ENCODE measurements at places on chromosomes 13 and 19.

DNA sequence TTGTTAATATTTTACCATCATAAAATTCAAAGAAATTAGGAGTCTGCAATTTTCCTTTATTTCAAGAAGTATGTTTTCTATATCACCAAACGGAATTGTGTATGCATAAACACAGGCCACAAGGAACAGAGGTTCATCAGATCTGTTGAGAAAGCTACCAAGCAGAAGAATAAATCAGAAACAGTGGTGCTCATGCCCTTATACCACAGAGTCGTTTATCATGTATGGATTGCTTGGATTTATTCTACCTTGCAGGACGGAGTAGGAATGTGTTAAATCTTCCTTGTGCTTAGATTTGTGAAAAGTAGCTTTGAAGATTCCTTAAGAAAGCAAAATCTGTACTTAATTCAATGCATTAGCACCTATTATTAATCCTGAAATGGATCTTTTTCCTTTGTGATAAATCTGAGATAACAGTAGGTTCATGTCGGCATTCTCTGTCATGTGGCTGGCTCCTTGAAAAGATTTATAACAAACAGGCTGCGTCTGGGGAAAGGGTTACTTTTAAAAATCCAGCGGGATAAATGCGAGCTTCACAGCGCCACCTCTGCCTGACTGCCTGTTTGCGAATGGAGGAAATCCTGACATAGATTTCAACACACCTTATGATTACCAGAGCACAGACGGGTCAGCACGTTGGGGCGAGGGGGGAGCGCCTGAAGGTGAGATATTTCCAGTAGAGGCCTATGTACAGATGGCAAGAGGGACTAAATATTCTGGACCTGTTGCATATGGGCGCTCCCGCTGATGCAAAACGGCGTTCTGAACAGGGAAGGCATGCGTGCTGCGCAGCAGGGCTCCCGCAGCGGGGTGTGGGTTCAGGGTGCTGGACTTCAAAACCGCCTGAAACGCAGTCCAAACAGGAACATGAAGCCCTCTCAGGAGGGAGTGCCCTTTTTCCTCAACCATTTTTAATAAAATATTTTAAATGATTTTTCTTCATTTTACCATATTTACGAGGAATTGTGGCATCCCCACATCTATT is 445.5 kb upstream of the SGCG start:
- no peak for DNase-seq

DNA sequence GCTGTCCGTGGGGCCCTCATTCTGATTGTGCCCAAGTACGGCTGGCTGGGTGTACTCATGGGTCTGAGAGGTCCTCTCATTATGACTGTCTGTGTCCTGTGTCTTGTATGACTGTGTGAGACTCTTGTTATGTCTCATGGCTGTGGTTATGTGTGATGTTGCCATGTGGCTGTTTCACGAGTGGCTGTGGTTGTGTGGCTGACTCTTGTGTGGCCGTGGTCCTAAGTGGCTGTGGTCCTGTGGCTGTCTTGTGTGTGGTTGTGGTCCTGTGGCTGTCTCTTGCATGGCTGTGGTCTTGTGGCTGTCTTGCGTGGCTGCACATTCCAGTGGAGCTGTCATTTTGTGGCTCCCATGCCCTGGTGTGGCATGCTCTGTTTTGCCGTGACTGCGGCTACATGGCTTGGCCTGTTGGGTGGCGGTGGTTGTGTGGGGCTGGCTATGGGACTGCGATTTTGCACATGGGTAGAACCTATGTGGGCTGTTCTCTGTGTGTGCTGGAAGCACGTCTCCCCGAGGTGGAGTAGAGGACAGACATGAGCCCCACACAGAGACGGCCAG is 2.5 kb downstream of the LYL1 start:
- DNase-seq = no peak

DNA sequence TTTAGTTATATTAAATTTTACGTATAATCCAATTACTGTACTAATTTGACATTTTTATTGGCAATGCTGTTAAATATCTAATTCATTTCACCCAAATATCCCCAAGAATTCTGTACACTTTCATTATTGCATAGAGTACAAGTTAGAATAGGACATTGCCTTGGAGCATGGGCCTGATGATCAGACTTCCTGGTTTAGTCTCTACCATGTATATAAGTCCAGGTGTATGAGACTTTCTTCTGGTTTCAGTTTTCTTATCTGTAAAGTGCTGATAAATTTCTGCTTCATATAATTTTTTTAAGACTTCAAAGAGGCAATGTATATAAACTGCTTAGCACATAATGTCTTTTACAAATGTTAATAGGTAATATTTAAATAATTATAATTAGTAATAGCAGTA is 179.4 kb downstream of the KLF12 start:
- DNase-seq = no peak

DNA sequence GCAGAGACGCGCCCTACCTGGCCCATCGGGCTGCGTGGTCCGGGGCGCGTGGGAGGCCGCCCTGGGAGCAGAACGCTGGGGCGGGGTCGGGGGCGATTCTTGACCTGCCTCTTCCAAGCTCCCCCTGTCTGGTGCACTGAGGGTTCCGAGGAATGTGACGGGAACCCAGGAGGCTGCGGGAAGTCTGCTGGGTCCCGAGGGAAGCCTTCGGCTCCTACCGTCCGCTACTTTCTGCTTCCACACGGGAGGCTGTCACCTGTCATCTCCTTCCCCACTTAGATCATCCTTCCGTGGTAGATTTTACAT is 781 bp upstream of the SPRYD7 start:
- no peak for DNase-seq

DNA sequence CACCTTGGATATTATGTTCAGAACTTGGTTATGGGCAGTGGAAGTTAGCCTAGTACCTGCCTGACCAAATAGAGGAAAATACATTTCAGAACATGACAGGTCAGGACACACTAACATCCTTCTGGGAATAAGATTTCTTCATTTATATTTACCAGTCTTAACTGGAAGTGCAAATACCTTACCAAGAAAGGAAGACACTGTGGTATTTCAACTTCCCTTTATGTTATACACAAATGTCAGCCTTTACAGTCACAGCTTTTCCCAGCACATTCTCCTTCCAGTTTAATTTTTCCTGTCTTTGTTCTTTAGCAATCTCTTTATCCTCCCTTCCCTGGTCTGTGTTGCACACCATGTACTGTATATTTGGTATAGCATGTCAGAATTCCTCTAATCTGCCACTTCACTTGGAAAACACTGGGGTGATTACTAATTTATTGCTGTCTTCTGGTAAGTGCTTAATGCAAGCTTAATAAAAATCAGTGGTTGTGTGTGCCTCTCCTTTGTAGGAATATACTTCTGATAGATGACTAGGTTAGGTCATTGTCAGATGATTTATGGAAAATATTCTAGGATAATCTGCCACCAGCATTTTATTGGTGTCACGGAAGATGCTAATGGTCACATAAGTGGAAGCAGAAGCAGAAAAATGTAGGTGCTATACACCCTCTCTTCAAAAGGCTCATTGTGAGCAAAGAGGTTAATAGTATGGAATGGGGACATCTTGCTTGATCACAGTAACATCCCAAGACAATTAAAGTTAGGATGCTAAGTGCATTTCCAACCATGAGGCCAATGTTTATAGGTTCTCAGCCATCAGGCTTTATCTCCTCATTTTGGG is 124.3 kb upstream of the STARD13 start:
- DNase-seq = no peak

DNA sequence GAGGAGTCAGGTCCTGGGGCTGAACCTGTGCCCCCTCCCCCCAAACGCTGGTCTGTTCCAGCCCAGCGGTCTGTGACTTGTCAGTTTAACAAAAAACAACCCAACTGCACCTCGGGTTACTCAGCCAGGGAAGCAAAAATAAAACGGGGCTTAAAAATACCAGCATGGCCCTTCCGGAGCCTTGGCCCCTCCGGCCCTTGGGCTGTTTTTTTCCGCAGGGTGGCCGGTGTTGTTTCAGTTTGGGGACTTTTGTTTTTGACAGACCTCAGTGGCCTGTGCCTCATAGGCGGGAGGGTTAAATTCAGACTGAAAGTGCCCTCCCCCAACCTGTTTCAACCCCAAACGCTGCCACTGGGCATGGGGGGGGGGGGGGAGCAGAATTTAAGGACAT is 4.0 kb downstream of the TCF3 start:
- no peak for DNase-seq

DNA sequence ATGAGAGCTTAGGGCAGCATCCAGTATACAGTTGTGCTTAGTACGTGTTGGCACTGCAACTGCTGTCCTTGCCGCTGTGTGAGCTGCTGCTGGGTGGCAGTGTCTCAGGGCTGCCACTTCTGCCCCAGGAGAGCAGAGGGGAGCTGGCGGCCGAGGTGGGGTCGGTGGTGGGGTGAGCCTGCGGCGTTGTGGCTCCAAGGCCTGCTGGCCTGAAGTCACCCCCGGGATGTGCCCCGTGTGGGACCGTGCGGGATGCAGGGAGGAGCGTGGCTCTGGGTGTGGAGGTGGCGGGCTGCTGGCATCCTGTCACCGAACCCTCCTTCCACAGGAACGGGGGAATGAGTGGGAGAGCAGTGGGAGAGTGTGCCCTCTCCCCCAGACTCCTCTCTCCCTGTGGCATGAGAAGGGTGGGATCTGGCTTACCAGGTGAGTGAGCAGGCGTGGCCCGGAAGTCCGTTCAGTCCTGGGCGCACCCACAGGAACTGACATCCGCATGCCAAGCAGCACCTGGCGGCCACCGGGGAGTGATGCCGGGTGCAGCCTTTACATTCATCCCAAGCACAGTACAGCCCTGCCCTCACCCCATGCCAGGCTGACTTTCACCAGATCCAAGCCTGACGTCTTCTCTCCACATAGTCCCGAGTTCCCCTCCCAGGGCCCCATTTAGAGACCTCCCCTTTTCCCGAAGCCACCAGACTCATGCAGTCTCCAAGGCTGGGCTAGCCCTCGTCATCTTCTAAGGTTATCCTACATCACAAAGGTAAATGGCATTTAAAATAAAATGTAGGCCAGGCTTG is 26.6 kb downstream of the MCF2L start:
- no peak for DNase-seq

DNA sequence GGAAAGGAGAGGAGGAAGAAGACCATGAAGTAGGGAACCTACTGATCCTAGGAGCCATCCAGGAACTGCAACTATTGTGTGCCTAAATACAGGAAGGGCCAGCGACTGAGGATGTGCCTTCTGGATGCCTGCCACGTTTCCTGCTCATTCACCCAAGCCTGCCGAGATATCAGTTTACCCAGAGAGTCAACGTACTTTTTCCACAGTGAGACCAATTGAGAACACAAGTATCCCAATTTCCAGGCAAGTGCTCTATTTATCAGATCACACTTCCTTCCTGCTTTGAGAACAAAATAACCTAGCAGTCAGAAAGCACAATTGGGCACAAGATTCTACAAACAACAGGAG is 122.4 kb downstream of the AKAP11 start:
- DNase-seq = no peak

GRCh38 chr13:39916330-39916729 is 260.9 kb downstream of the COG6 start:
- no peak for DNase-seq

DNA sequence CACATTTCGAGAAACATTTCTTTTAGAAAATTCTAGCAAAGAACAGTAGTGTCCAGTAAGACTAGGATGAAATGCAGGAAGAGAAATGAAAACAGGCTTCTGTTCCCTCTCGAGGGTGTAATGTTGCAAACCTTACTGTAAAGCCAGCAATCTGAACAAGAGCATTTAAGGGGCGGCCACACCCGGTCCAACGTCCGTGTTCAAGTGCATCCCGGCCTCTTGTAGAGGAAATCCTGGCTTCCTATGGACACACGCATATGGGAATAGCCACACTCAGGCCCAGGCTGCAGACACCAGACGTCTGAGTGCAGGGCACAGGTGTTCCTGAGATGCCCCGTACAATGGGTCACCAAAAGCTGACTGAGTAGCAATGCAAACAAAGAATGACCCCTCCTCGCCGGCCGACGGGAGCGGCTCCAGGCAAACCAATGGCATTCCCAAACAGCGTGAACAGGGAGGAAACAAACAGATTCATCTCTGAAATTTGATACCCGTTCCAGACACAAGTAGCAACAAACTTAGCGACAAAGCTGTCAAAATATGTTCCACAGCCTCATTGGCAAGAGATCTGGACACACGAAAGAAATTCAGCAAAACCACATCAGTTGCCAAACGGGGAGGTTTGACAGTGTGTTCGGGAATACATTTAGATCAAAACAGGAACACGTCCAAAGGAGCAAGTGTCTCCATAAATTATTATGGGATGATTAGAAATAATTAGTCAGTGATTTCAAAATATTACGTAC is 278.6 kb upstream of the TSHZ3 start:
- no peak for DNase-seq

- DNase-seq = no peak
These were observed 10.4 kb downstream of the UPF1 start for GRCh38 chr19:18842166-18842565.

DNA sequence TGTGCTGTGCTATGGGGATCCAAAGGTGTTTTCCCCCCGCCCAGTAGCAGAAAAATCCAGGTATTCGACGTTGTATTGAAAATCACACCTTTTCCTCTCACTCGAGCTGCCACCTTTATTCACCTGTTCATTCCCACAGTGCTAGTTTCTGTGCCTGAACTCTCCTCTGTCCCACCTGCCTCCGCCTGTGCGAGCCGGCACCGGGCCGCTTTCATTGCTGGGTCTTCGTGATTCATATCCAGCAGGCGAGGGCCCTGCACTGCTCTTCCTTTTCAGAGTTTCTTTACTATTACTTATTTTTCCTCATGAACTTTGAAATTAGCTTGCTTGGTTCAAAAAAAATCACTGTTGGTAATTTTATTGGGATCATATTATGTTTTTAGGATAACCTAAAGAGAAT is 42.4 kb upstream of the SOX1 start:
- no peak for DNase-seq

GRCh38 chr13:98940325-98941001 is 37.4 kb downstream of the DOCK9 start:
- DNase-seq = no peak

GRCh38 chr13:99393791-99394735 is 86.9 kb upstream of the GPR183 start:
- no peak for DNase-seq

DNA sequence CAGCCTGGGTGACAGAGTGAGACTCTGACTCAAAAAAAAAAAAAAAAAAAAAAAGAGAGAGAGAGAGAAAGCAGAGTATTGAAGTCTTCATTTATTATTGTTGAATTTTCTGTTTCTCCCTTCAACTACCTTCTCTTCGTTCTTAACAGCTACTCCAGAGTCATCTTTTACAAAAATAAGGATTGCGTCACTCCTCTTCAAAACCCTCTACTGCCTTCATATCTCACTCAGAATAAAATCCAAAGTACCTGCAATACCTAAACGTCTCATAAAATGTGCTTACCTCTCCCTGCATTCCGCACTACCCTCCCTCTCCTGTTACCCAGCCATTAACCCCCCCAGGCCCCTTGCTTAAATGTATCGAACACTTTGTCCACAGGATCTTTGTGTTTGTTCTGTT is 17.4 kb upstream of the RPL21 start:
- no peak for DNase-seq

GRCh38 chr19:55588738-55589137 is 8.1 kb upstream of the ZNF579 start:
- DNase-seq = no peak

DNA sequence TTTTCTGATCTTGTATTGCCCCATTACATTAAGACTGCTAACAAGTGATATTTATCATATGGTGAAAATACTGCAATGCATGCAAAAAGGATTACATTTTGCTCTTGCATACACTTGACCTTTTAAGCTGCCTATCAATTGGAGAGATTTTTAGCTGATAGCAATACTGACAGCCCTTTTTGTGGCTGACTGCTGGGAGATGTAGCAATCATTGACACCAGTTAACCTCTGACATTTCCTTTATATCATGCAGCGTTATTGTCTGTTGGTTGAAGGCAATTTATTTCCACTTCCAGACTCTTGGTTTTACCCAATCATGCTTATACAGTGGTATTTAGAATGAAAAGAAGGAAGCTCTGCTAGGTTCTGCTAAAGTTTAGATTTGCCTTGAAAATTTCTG is 364.0 kb downstream of the LMO7 start:
- no peak for DNase-seq

GRCh38 chr13:29924482-29925350 is 74.3 kb upstream of the UBL3 start:
- no peak for DNase-seq
